HT-29 (cell line): ENCODE measurements at places on chromosomes 12 and 14.

- no peak for DNase-seq
Measured at GRCh38 chr12:131808744-131809371, 19.3 kb upstream of the MMP17 start.

GRCh38 chr12:7781274-7781673 lies 7.9 kb upstream of the NANOG start:
- DNase-seq = no peak

DNA sequence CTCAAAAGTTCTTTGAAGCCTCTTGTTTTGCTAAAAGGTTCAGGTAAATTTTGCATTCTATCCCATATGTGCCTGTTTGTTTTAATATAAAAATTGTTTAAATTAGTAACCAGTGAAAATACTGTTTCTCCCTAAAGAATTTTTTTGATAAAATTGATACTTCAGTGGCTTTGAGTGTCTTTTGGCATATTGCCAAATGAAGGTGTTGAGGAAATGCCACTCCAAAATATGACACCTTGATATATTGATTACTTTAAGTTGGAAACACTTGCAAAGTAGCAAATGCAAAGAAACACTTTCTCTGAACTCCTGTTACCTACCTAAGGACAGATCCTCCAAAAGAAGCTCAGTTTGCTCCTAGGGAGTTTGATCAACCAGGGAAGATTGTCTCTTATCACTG lies 8.4 kb downstream of the STYX start:
- no peak for DNase-seq

DNA sequence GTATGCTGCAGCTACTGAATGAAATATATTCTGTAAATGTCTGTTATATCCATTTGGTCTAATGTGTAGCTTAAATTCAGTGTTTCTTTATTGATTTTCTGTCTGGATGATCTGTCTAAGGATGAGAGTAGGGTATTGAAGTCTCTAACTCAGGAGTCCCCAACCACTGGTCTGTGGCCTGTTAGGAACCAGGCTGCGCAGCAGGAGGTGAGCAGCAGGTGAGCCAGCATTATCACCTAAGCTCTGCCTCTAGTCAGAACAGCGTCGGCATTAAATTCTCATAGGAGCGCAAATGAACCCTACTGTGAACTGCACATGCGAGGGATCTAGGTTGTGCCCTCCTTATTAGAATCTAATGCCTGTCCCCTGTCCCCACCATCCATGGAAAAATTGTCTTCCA lies 329.7 kb upstream of the RGS6 start:
- DNase-seq = no peak

- peak; percentile 49 for DNase-seq
Measured at GRCh38 chr14:52790011-52790755, 1.2 kb downstream of the GNPNAT1 start.

- no peak for DNase-seq
Measured at GRCh38 chr12:114045349-114045748, 79.2 kb upstream of the RBM19 start.

DNA sequence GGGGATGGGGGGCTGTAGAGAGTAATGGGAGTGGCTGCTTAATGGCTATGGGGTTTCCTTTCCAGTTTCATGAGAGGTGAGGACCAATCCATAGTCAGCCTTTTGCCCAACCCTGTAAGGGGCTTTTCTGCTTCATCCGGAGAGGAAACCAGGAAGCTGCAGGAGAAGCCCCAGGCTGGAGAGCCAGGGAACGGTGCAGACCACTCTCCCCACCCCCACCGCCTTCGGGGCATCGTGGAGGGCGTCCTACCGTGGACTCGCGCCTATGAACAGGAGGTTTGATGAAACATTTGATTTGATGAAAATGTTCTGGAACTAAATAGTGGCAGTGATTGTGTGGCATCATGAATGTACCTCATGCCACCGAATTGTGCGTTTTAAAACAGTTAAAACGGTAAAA lies 204.3 kb upstream of the DIO3 start:
- no peak for DNase-seq

GRCh38 chr14:101408077-101408831 lies 153.0 kb upstream of the DIO3 start:
- DNase-seq = no peak

- DNase-seq = no peak
Measured at GRCh38 chr14:100664231-100664630, 62.5 kb upstream of the DLK1 start.

DNA sequence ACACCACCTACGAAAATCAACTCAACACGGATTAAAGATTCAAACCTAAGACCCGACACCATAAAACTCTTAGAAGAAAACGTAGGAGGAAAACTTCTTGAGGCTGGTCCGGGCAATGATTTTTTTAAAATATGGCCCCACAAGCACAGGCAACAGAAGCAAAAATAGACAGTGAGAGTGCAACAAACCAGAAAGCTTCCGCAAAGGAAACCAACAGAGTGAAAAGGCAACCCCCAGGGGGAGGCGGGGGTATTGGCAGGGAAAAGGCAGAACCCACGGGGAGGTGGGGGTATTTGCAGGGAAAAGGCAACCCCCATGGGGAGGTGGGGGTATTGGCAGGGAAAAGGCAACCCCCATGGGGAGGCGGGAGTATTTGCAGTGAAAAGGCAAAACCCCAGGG lies 20.5 kb upstream of the FBRSL1 start:
- no peak for DNase-seq

DNA sequence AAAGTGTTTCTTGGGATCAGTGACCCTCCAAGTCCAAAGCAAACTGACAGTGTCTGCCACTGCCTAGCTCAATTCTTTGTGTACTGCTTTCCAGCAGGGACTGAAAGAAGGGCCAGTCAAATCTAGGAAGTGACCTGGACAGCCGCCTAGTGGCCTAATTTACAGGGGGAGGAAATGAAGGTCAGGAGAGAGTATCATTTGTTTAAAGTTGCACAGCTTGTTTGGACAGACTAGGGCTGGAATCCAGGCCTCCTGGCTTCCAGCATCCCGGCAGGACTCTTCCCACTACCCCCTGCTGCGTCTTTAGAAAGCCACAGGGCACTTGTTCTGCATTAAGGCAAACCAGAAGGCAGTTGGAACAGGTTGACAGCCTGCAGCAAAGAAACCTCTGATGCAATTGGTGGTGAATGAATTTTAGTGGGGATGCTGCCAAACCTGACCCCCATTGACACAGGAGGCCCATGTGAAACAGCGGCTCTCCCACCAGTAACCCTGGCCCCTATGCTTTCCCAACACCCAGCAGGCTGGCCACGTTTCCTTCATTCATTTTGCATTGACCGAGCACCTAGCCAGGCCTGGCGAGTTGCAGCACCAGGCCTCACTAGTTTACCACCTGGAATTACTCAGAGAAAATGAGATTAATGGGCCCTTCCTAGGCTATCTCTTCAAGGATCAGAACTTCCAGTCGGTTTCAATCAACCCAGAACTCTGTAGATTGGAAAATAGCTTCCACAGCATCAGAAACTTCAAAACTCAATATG lies 28.2 kb downstream of the GALNT16 start:
- no peak for DNase-seq

- DNase-seq = no peak
Measured at GRCh38 chr14:95524706-95525512, 8.5 kb upstream of the SYNE3 start.

DNA sequence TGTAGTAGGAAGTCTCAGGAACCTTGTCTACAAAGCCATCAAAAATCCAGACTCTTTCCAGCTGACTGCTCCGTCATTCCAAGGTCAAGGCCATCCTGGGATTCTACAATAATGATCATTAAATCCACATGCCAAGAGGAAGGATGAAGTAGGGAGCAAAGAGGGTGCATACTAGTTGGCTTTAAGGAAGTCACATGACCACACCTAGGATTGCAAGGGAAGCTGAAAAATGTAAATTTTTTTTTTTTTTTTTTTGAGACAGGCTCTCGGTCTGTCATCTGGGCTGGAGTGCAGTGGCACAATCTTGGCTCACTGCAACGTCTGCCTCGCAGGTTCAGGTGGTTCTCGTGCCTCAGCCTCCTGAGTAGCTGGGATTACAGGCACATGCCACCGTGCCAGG lies 7.3 kb upstream of the MRPL42 start:
- DNase-seq = no peak

DNA sequence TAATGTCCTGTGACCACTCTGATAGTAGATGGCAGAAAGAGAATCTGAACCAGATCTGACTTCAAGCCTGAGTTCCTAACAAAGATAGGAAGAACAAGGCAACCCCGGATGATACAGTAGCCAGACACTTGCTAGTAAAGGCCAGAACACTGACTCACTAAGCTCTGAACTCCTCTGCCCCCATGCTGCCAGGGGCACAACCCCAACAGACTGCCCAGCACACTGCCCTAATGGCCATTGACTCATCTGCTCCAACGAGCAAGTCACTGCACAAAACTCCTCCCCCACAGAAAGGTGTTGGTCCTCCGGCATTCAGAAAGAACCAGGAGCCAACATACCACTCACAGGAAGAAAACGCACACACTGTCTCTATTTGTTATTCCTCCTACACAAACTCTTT lies 179.6 kb upstream of the NUDT4 start:
- DNase-seq = peak; percentile 58

- no peak for DNase-seq
Measured at GRCh38 chr14:50795909-50796308, 35.1 kb downstream of the NIN start.

GRCh38 chr12:27271206-27271605 lies 27.1 kb downstream of the STK38L start:
- no peak for DNase-seq

GRCh38 chr14:58455593-58456265 lies 28.2 kb downstream of the KIAA0586 start:
- no peak for DNase-seq

DNA sequence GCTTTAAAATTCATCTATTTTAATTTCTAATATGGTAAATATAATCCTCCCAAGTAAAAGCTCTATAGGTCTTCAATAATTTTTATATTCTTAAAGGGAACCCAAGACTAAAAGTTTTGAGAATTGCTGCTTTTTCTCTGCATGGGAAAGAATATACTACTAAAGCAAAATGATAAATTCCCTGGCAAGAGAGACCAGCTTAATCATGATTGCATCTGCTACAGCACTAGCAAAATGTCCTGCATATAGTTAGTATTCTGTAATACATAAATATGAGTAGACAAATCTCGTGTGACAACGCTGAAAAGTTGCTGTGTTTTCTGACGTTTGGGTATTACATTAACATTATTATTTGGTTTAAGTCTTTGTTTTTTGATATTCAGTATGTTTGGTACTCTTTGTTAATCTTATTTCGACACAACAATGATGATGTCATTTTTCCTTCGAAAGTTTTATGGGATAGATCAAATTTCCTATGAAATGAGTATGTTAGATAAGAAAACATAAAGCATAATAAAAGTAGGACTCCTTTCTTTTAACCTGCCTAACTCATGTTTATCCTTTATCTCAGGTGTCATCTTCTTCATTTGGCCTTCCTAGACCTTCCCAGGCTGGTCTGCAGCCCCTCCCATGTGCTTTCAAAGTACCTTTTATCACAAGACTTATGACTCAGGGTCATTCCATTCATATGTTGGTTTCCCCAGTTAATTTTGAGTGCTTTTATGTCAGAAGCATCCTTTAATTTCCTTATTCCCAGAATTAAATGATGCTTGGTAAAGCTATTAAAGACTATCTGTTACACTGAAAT lies 321.9 kb downstream of the RAD51B start:
- DNase-seq = peak; percentile 45

DNA sequence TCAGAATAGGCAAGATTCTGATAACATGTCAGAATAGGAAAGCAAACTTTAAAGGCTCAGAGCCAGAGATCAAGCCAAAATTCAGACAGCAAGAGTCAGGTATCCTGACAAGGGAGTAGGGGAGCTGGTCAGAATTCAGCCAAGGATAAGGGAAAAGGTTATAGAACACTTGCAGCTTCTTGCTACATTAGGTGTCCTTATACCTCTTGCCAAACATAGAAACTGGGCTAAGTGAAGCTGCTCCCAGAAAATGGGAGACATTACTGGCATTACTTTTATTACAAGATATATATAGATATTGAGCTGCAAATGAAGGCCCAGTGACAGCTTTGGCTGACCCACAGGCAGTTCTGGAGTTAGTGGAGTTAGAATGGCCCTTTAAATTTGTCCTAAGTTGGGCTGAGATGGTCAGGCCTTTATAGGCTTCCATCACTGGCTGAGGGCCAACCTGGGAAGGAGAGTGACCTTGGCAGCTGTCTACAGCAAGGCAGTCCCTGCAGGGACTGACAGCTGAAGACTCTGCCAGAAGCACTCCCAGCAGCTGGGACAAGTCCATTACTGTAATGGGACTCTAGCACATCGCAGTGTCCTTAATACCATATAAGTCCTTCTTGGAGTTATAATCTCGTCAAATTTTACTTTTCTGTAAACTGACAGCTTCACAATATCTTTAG lies 83.0 kb downstream of the LRRC9 start:
- peak; percentile 36 for DNase-seq

DNA sequence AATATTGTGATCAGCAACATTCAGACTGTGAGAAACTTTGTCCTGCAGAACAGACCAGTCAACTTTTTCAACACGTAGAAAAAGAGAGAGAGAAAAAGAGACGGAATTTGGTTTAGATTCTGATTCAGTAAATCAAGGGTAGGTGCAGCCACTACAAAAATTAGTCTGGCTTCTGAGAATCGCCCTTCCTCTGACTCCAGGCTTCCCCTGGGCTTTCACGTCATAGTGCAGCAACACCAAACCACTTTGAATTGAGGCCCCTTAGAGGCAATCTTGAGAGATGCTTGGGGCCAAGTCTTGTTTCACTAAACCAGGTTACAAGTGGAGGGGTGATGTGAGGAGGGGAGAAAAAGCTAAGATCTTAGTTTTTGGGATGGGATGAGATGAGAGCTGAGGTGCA lies 37.5 kb upstream of the PTGR2 start:
- DNase-seq = no peak

GRCh38 chr12:49882851-49883464 lies 20.7 kb downstream of the FAIM2 start:
- no peak for DNase-seq

DNA sequence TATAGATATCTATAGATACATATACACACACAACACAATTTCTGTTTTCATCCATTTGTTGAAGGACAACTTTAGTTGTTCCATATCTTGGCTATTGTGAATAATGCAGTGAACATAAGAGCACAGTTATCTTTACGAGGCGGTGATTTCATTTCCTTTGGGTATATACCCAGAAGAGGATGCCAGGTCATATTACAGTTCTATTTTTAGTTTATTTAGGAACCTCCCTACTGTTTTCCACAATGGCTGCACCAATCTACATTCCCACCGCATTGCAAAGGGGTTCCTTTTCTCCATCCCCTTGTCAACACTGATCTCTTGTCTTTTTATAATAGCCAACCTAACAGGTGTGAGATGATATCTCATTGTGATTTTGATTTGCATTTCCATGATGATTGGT lies 143.4 kb upstream of the ARHGAP5 start:
- DNase-seq = peak; percentile 25
